ENCODE measurements at places on chromosomes 2 and 18.
A peak's percentile ranks its signal among the peaks of the same experiment; 100 is the strongest.

DNA sequence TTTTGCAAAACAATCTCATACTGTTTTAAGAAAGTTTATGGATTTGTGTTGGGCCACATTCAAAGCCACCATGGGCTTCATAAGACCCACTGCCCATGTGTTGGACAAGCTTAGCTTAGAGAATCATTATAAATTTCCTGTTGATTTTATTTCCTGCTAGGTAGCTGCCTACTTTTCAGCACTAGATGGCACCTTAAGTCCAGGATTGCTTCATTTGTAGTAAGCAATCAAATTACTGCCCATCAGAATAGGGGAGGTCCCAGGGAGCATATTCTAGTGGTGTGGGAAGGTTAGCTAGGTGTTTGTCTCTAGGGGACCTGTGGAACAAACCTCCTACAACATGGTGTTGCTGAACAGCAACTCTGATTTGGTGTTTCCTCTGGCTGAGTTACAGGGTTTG is 11.0 kb upstream of the DCDC2C start:
- DNase-seq = no peak

- no peak for DNase-seq
Observed at GRCh38 chr18:5646739-5647138, 102.9 kb upstream of the EPB41L3 start.

DNA sequence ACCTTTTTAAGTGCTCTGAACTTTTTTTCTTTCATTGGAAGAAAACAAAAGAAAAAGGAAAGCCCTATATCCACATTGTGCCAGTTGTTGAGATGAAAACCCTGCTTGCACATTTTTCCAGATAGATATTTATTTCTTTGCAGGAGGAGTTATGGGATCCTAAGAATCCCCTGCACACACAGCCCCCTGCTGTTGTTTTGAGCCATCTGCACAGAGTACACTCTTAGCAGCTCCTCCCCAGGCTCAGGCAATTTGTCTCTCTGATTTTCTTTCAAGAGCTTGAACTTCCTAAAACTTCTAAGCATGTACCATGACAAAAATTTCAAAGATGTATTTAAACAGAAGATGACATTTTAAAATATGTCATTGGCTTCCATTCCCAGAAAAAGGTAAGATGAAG is 436.9 kb downstream of the METTL4 start:
- no peak for DNase-seq

GRCh38 chr2:240455647-240456446 is 20.4 kb downstream of the GPC1 start:
- DNase-seq = no peak

DNA sequence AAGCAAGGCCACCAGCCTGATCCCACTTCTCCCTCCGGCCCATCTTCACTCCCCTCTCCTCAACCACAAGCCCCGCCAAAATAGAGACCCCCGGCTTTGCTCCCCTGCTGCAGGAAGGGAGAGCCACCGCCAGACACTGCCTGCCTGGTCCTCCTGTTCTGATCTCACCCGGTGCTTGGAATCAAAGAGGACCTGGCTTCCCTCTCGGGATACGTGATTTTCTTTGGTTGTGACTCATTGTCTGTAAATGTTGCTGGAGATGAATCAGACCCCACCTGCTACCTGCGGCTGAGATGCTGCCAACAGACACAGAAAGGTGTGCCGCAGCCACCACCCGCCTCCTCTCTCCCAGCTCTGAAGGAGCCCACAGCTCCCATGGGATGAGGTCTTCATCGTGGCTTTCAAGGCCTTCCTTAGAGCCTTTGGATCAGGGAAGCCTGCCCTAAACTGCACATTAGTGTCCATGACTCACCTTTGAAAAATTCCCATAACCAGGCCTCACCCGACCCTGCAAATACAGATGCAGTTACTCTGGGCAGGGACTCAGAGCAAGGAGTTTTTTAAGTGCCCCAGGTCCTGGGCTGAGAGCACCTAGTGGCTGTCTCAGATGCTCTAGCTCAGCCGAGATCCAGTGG is 79.4 kb upstream of the ZNF532 start:
- DNase-seq = no peak

- no peak for DNase-seq
Observed at GRCh38 chr2:62658891-62659290, 46.6 kb upstream of the EHBP1 start.

- DNase-seq = no peak
Observed at GRCh38 chr2:212943351-212943750, 208.1 kb downstream of the IKZF2 start.

DNA sequence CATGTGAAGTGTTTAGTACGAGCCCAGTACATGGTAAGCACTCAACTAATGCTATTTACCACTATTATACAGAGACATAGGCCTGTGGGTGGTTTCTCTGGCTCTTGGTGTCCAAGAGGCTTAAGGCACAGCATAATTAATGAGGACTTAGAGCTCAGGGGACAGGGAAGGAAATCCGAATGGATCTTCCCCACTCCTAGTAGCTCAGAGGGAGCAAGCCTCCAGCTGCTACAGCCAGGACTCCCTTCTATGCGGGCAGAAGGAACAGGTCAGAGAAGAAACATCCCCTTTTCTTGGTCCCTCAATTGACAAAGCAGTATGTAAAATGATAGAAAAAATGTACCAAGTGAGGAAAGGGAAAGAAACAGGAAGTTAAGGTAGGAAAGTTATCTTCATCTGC is 261.3 kb upstream of the STON1 start:
- DNase-seq = no peak

DNA sequence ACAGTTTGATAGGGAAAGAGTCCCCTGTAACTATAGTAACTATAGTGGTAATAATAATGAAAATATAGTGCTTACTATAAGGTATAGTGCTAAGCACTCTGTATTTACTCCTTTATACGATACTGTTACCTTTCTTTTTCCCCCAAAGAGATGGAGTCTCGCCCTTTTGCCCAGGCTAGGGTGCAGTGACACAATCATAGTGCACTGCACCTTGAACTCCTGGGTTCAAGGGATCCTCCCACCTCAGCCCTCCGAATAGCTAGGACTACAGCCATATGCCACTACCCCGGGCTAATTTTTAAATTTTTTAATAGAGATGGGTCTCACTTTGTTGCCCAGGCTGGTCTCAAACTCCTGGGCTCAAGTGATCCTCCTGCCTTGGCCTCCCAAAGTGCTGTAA is 34.6 kb downstream of the EML4 start:
- no peak for DNase-seq

DNA sequence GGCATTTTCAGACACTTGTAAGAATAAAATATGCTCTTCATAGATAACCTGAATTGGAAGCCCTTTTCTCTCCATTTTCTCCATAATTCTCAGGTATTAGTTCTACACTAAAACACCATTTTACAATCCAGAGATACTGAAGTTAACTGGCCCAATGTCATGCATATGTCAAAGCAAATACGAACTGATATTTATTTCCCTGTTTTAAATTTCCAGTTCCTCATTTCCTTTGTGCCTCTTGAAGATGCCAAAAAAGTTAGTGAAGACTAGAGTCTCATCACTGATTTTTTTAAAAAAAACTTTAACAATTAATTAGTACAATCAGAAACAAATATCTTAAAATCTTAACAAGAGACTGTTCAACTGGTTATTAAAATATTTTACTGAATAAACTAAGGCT is 52.8 kb upstream of the ITGB6 start:
- DNase-seq = no peak

DNA sequence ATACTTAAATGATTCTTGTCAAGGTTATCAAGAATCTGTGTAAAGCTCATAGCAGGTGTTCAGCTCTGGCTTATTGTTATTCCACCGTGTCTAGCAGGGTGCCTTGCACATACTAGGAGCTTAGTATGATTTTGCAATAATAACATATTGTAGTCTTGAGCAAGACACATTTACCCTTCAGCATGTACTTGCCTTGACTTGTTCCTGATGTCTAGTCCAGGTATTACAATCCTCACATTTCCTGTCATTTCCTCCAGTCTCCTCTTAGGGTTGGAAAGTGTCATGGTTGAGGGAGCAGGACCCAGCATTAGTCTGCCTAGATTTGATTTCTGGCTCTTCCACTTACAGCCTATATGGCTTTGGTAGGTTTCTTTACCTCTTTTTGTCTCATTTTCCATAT is 246.1 kb downstream of the RAD51AP2 start:
- DNase-seq = no peak

GRCh38 chr2:119929537-119929936 is 83.3 kb upstream of the EPB41L5 start:
- DNase-seq = peak; percentile 36

- DNase-seq = no peak
Observed at GRCh38 chr2:168252976-168253375, 5.6 kb upstream of the STK39 start.

GRCh38 chr18:77054288-77054605 is 78.3 kb downstream of the MBP start:
- no peak for DNase-seq

DNA sequence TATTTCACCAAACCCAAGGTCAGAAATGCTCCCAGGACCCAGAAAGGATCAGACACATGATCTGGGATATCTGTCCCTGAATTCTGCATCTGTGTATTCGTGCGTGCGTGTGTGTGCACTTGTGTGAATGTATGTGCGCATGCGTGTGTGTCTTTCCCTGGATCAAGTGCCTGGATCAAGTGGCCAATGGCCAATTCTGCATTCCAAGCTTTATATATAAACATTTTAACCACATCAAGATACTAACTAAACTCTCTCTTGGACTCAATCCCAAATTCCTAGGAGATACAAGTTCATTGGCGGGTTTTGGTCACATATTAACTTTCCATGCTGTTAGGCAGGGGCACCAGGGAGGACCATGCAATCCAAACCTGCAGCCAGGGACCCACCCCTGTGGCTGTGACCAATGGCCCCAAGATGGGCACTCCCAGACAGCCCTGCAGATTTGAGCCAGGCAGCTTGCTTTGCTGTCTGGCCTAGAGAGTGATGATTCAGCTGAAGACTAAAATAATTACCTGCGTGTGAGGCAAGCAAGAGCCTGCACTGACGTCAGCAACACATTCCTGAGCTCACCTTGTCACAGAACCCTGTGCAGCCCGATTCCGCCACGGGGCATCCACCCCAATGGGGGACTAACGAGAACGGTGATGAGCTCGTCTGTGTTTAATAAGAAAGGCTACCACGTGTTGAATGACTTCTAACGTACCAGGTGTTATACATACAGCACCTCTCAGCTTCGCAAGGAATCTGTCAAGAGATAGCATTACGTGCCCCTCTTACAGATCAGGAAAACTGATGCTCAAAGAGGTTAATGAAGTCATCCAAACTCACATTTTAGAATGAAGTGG is 45.3 kb upstream of the ROCK2 start:
- DNase-seq = no peak

All from AML-193 (cell line).